Activated CD8-positive, alpha-beta memory T cell treated with anti-CD3 and anti-CD28 coated beads for 4 hours (primary cell): ENCODE measurements at places on chromosomes 5 and 9.
A peak's percentile ranks its signal among the peaks of the same experiment; 100 is the strongest.

DNA sequence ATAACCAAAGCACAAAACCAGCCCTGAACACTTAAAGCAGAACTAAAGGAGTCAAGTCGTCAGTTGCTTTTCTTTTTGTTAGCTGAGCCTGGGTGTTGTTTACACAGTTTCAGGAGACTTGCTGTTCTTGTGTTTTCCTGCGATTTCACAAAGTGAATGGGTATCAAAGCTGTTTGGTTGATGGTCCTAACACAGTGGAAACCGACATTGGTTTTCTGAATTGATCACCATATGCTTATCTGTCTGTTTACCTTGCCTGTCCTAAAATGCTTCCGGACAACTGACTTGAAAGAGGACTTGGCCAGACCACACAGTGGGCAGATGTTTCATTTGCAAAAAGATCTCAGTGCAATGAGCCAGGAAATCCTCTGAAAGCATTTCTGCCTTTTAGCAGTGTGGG, 676.4 kb downstream of the PRELID2 start:
- no peak for DNase-seq

GRCh38 chr9:119852390-119852789, 483.2 kb upstream of the BRINP1 start:
- no peak for DNase-seq

- no peak for DNase-seq
These were observed 8.6 kb downstream of the MFAP3 start for GRCh38 chr5:154047324-154047723.

- no peak for DNase-seq
These were observed 526 bp upstream of the STXBP1 start for GRCh38 chr9:127611603-127611898.

DNA sequence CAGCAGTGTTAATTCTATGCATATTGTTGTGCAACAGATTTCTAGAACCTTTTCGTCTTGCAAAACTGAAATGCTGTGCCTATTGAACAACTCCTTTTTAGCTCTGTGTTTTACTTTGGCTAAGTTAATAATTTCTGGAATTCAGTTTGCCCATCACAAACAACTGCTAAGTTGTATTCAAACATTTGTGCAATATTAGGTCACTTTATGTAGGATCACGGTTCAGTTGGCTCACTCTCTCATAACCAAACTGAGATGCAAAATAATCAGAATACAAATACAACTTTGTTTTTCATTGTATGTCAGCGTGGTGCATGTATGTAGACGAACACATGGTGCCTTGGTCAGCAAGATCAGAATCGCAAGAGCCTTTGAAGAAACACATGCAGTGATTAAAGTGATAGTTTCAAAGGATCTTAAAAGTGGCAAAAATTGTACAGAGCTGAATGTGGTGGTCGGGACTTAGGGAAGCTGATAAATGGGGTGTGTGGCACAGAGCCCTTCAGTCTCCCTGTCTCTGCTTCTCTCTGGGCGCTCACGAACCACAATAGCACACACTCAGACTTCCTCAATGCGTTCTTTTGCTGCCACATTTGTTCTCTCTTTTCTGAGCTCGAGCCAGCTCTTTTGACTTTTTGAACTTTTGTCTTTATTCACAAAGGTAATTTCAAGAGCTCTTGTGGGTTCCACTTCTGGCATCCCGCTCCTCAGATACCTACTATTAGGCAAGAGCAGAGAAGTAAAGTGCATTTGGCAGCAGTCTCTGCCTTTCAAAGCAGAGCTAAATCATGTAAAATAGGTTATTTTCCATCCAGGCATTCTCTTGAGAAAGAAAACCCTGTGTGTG, 112.4 kb upstream of the CTSL start:
- no peak for DNase-seq

DNA sequence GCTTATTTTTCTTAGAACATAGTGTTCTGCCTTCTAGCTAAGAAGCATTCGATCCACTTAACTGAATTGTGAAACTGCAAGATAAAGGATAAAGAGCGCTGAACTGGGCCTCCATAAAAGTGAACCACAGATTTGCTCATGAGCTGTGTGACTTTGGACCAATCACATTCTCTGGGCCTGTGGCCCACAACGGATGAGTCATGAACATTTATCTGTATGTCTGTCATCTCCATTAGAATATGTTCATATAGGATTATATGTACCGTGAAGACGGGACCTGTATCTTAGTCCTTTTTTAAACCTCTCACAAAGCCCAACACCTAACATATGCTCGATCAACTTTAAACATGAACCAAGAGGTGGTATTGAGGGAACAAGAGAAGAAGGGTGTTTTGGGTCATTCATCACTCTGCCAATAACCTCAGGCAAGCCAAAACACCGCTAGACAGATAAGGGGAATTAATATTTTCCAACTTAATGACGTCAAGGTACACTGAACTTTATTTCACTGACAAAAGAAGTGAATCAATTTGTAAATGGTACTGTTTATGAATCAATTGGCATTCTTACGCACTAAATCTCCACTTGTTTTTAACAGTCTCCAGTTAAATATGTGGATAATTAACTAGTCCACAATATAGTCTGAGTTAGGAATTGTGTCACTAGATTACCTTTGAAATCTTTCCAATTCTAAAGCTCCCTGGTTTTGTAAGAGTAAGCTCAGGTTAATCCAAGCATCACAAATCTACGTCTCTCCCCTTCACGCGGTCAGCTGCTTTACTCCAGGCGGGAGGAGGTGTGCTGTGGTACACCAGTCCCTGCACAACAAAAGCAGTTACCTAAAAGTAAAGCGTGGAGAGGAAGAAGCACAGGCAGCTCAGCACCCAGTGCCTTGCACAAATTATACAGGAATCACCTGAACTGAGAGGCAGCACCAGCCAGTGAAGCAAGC, 1.6 kb downstream of the TMEM245 start:
- peak; percentile 33 for DNase-seq

DNA sequence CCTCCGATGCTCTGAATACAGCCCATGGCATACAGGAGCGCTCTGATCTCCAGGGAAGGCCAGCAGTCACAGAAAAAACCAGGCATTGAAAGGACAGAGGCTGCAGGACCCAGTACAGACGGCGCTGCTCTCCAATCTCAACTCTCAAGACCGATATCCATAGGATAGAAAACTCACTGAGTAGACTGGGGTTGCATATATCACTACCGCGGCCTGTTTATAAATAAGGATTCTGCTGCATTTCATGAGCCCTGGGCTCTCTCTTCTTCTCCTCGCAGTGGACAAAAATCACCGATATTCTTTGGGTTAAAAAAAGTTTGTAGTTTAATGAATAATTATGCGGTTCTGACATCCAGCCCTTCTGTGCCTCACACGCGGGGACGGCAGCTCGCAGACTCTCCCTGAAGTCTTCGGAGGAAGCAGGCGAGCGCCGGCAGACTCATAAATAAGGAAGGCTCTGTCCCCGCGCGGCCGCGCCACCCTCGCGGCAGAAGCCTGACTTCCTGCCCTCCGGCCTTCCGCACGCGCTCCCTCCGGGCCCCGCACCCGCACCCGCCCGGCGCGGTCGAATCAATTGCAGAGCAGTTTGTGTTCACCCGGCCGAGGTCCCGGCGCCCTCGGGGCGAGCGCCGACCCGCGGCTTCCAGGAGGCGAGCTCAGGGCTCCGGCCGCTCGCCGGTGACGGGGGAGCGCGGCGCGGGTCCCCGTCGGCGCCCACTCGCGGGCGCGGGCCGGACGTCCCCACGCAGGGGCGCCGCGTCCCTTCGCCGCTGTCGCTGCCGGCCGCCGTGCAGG, at the start of gene FAM78A:
Gene FAM78A, minus strand, starts transcription at position 417 of the 795 bp plus-strand sequence. Its CDS starts 331 bp downstream, at position 86.
- no peak for DNase-seq

DNA sequence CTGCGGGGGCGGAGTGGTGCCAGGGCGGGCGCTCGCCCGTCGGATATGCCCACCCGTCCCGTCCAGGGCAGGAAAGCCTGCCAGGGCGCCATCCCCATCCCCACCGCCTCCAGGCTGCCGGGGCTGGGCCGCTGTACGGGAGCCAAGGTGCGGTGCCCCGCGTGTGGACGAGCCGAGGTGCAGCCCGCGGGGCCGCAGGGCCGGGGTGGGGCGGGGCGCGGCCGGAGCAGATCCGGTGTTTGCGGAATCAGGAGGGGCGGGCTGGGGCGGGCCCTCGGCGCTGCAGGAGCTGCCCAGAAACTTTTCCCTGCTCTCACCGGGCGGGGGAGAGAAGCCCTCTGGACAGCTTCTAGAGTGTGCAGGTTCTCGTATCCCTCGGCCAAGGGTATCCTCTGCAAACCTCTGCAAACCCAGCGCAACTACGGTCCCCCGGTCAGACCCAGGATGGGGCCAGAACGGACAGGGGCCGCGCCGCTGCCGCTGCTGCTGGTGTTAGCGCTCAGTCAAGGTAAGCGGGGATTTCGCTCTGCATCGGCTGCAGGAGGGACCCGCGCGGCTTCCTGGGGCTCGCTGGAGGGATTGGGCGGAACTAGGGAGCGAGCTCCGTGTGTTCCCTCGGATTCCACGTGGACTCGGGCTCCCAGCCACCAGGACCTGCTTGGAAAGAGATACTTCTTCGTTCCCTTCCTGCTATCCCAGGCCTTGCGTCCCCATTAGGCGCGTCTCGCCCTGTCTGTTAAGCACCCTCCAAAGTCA, at the start of gene ITGA2:
Gene ITGA2, plus strand, starts transcription at position 328 of the 756 bp plus-strand sequence. Its CDS starts 117 bp downstream, at position 445.
- no peak for DNase-seq

DNA sequence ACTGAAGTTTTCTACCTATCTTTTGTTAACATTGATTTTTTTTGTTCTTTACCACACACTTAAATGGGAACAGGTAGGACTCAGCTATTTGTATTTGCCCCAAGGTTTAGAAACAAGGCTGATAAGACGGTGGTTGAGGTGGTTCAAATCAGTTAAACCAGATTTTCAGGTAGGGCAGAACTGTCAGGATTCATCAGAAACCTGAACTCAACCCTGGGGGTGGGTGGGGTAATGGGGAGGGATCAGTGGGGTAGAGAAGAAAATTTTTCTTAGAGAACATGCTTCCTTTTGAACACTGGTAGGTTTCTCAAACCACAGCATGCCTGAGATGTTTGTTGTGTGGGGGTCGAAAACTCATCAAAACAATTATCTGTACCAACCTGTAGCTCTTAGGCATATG, 113.0 kb downstream of the BASP1 start:
- DNase-seq, result no peak

DNA sequence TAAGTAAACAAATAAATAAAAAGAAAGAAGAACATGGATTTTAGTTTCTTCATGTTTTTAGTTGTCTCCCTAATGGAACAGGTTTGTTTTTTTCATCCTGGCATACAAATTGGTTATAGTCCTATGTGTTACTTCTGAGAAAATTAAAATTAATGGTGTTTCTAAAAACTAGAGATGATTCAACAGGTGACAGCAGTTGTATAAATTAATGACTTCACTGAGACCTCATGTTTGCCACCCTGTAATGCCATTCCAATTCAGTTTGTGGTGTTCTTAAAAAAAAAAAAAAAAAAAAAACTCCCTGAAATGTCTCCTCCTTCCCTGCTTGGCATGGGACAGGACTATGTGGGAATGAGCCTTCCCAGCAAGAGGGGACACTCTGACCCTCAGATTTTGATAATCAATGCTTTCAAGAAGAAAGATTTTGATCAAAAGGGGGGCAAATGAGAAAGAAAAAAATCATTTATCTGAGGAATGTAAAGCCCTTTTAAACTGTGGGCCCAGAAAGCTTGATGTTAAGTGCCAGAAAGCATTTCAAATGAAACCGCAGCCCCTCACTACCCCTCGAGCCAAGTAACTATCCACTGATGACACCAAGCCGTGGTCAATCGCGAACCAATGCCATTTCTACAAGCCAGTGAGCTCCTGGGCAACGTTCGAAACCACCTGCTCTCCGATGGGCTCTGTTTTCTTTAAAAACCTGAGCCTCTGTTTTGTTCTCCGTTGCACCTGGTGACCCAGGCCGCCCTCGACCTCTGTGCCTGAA, 941 bp downstream of the EXD3 start:
- DNase-seq, result no peak

GRCh38 chr5:158898185-158899177, 201.2 kb downstream of the EBF1 start:
- no peak for DNase-seq
